ENCODE measurements at places on chromosomes 2 and 18. TPM values are rescaled to one million over a fixed set of nuclear protein-coding genes. Genes with fewer than 3 reads are reported as not detected.

DNA sequence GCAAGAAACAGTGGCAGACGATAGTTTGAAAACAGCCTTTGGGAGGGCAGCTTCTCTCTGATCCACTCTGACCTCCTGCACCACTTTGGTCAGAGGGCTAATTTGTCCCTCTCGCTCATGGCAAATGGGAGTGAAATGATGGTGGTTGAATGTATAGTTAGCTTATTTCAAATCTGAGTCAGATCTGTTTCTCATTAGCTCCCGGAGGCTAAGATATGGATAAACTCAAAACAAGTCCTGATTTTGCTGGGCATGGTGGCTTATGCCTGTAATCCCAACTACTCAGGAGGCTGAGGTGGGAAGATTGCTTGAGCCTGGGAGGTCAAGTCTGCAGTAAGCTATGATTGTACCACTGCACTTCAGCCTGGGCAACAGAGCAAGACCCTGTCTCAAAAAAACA lies 145.0 kb downstream of the ALK start:
- DNase-seq = no peak
- H3K4me3 ChIP-seq = no peak overlapping the region
- no peaks in the 10 kb centered on the region for H3K27me3 ChIP-seq
- H3K27ac ChIP-seq = no peak overlapping the region
- no peaks in the 10 kb centered on the region for H3K36me3 ChIP-seq

- H3K4me1 ChIP-seq = no peaks in the 10 kb centered on the region
- H3K36me3 ChIP-seq = no peaks in the 10 kb centered on the region
- no peak overlapping the region for H3K27ac ChIP-seq
- peaks cover 4% of the 10 kb centered on the region for H3K27me3 ChIP-seq
Measured at GRCh38 chr2:157036726-157037125, 220.8 kb upstream of the GALNT5 start.

GRCh38 chr2:145110668-145111356 lies 590.9 kb upstream of the ZEB2 start:
- H3K27ac ChIP-seq = no peak overlapping the region
- DNase-seq = no peak
- no peaks in the 10 kb centered on the region for H3K36me3 ChIP-seq

Gene ZNF514
- 11.8 TPM for total RNA-seq

GRCh38 chr2:38092196-38092902 lies 16.4 kb upstream of the CYP1B1 start:
- peak; percentile 63 for DNase-seq
- H3K36me3 ChIP-seq = no peaks in the 10 kb centered on the region
- H3K4me1 ChIP-seq = peaks cover 26% of the 10 kb centered on the region
- no peaks in the 10 kb centered on the region for H3K27me3 ChIP-seq
- no peak overlapping the region for H3K4me3 ChIP-seq

DNA sequence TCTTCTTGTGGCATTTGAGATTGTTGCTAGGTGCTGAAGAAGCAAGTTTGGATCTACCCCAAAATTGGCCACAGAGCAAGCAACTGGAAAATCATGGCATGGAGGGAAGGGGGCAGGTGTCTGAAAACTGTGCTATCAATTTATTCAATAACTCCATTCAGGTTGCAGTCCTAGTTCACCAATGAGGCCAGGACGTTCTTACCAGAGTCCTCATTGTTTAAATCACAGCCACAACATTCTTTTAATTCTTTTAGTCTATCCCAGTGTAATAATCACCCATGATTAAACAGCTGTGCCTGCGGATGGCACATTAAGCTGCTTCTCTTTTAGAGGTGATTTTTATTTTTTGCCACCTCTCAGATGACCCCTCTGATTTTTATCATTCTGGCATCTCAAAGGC lies 103.5 kb downstream of the ANKRD44 start:
- DNase-seq = no peak
- no peaks in the 10 kb centered on the region for H3K27me3 ChIP-seq
- no peak overlapping the region for H3K4me3 ChIP-seq
- H3K4me1 ChIP-seq = peaks cover 5% of the 10 kb centered on the region

Gene MYO5B
- 41.9 TPM for total RNA-seq

GRCh38 chr2:196309691-196310090 lies 138.3 kb upstream of the STK17B start:
- H3K4me3 ChIP-seq = no peak overlapping the region
- DNase-seq = no peak
- no peaks in the 10 kb centered on the region for H3K36me3 ChIP-seq
- no peaks in the 10 kb centered on the region for H3K4me1 ChIP-seq

Gene ACADL
- 2.1 TPM for total RNA-seq

Gene TMEM247
- not detected for total RNA-seq

- H3K4me3 ChIP-seq = no peak overlapping the region
- no peak overlapping the region for H3K27ac ChIP-seq
- no peak for DNase-seq
- H3K36me3 ChIP-seq = no peaks in the 10 kb centered on the region
- no peaks in the 10 kb centered on the region for H3K27me3 ChIP-seq
- no peaks in the 10 kb centered on the region for H3K4me1 ChIP-seq
Measured at GRCh38 chr18:30469091-30469490, 573.5 kb downstream of the DSC3 start.

DNA sequence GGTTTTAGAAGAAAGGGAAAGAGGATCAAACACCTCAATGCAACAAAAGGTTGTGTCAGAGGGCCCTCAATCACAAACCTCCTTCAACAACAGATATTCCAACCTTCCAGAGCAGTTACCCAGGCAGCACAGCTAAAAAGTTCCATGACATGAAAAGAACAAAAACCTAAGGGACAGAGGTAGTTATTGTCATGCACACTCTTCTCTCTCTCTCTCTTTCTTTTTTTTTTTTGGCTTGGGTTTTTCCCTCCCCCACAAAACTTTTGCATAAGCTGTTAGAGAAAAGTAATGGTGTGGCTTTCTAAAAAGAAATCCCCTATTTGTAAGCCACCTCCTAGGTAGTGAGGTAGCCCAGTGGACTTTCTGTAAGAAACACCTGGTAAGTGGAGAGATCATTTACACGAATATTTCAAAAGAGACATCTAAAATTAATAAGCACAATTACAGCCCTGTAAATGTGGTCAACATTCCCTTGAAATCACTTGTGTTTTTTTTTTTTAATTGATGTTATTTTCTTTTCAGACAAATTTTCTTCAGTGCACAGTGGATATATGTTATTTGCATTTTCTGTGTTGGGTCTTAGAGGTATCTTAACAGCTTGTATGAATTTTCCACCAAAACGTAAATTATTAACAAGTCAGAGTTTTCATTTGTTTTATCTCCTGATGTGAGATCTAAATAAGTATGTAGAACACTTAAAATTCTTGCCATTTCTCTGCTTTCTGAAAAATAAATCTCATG lies 48.4 kb downstream of the ZEB2 start:
- H3K4me1 ChIP-seq = peaks cover 10% of the 10 kb centered on the region
- no peak for DNase-seq
- no peak overlapping the region for H3K27ac ChIP-seq
- H3K36me3 ChIP-seq = no peaks in the 10 kb centered on the region

Gene KYNU
- 13.8 TPM for total RNA-seq

DNA sequence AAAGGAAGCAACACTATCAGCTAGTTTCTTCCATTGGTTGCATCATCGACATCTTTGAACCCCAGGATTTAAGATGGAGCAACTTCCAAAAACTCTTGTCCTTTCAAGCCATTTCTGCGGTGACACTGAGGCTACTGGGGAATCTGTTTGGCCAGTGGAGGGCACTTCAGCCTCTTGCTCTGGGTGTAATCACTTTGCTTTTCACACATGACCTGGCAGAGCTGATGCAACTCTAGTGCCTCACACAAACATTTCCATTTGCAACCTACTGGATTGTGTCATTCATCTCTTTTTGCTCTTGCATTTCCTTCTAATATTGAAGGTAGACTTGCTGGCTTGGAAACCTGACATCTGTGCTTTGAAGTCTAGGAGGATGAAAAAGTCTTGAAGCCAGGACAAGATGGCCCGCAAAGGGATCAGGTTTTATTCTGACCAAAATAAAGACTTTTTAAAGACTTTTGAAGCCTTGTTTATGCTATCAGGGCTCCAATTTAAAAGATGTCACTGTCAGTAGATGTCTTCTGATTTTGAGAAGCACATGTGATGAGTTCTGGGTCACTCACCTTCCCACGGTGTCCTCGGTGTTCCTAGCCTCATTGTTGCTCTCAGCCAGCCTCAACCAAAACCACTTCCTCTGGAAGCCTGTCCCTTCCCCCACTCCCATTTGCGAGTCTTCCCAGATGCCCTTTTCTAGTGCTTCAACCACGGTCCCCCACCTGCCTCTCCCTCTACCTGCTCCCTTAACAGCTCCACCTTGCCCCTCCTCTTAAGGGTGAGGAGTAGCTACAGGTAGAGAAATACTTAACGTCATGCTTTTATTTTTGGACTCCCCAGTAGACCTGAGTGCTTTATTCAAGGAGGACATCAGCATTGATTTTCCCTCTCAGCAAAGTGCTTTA lies 69.7 kb upstream of the KCNE4 start:
- DNase-seq = peak; percentile 81
- H3K4me3 ChIP-seq = no peak overlapping the region
- H3K27me3 ChIP-seq = no peaks in the 10 kb centered on the region
- no peaks in the 10 kb centered on the region for H3K4me1 ChIP-seq
- no peaks in the 10 kb centered on the region for H3K36me3 ChIP-seq

Gene C1D
- 55.6 TPM for total RNA-seq

Gene GPR39
- 14.5 TPM for total RNA-seq

Gene RFTN2
- total RNA-seq = 8.7 TPM

- DNase-seq = no peak
- H3K4me3 ChIP-seq = no peak overlapping the region
- H3K27me3 ChIP-seq = no peaks in the 10 kb centered on the region
- H3K4me1 ChIP-seq = no peaks in the 10 kb centered on the region
- H3K27ac ChIP-seq = no peak overlapping the region
- H3K36me3 ChIP-seq = no peaks in the 10 kb centered on the region
Measured at GRCh38 chr18:43312891-43313290, 35.6 kb upstream of the SYT4 start.

DNA sequence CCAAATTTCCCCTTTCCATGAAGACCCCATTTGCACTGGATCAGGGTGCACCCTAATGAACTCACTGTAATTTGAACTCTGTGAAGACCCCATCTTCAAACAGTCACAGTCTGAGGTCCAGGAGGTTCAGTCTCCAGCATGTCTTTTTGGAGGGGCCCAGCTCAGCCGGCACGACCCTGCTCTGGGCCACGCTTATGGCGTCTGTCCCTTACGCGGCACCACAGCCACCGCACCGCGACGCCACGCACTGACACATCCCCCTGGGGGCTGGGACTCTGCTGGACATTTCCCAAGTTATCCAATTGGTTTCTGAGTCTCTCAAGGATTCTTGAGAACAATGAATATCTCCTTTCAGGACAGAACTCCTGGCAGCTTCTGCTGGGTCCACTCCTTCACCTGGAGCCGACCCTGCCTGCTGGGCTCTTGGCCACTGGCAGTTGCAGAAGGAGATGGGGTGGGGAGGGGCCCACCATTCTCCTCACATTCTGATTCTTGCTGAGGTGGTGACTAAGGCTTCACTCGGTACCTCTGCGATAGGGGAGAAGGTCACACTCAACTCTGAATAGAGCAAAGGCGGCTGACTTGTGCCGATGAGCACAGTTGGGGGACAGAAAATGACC lies 124.0 kb downstream of the RTP5 start:
- no peaks in the 10 kb centered on the region for H3K36me3 ChIP-seq
- no peaks in the 10 kb centered on the region for H3K4me1 ChIP-seq
- H3K27me3 ChIP-seq = no peaks in the 10 kb centered on the region
- H3K4me3 ChIP-seq = no peak overlapping the region
- DNase-seq = no peak
- H3K27ac ChIP-seq = no peak overlapping the region

GRCh38 chr2:154470376-154470775 lies 228.1 kb upstream of the KCNJ3 start:
- no peak overlapping the region for H3K27ac ChIP-seq
- H3K36me3 ChIP-seq = no peaks in the 10 kb centered on the region
- no peaks in the 10 kb centered on the region for H3K27me3 ChIP-seq
- DNase-seq = no peak

Gene NRP2
- 60.2 TPM for total RNA-seq

- H3K4me3 ChIP-seq = no peak overlapping the region
- H3K27ac ChIP-seq = no peak overlapping the region
- no peak for DNase-seq
- peaks cover 6% of the 10 kb centered on the region for H3K4me1 ChIP-seq
- H3K27me3 ChIP-seq = no peaks in the 10 kb centered on the region
Measured at GRCh38 chr18:50060822-50061221, 134.1 kb downstream of the MYO5B start.

DNA sequence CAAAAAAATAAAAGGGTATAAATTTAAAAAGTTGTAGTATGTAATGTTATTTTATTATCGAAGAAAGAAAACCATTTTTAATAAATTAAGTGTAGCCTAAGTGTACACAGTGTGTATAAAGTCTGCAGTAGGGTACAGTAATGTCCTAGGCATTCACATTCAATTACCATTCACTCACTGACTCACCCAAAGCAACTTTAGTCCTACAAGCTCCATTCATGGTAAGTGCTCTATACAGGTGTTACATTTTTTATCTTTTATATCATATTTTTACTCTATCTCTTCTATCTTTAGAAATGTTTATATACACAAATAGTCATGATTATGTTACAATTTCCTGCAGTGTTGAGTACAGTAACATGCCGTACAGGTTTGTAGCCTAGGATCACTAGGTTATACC lies 59.5 kb downstream of the RABL2A start:
- no peaks in the 10 kb centered on the region for H3K36me3 ChIP-seq
- no peaks in the 10 kb centered on the region for H3K27me3 ChIP-seq
- DNase-seq = no peak
- no peaks in the 10 kb centered on the region for H3K4me1 ChIP-seq

- H3K27me3 ChIP-seq = no peaks in the 10 kb centered on the region
- H3K27ac ChIP-seq = peak overlapping the region; percentile 87
- H3K36me3 ChIP-seq = no peaks in the 10 kb centered on the region
- peak; percentile 47 for DNase-seq
- H3K4me1 ChIP-seq = peaks cover 47% of the 10 kb centered on the region
Measured at GRCh38 chr2:69773206-69773605, 31.3 kb downstream of the ANXA4 start.

Gene FAP
- total RNA-seq = 44.5 TPM

Gene ZNF804A
- total RNA-seq = 2.4 TPM

DNA sequence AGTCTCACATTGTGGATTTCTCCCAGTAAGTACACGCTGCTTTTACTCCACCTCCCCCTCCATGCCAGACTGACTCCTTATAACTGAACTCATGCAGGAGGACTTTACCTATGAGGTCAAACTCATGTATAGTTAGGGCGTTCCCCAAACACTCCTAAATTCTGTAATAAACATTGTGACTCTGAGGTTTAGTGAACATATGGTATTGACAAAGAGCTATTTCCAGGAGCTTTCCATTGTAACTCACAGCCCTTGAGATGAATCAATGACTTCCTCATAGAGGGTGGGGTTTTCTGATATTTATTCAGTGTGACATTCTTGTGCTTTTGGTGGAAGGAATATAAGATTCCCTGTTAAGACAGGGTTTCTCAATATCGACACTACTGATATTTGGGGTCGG lies 337.4 kb upstream of the SLC14A2 start:
- no peaks in the 10 kb centered on the region for H3K4me1 ChIP-seq
- no peaks in the 10 kb centered on the region for H3K27me3 ChIP-seq
- no peak for DNase-seq
- no peaks in the 10 kb centered on the region for H3K36me3 ChIP-seq
- no peak overlapping the region for H3K27ac ChIP-seq
- H3K4me3 ChIP-seq = no peak overlapping the region

Measured in hepatocyte (in vitro differentiated cells).